ENCODE measurements at places on chromosomes 2 and 18. TPM values are rescaled to one million over a fixed set of nuclear protein-coding genes. Genes with fewer than 3 reads are reported as not detected.

- no peak for DNase-seq
These were observed 18.8 kb downstream of the HJURP start for GRCh38 chr2:233835230-233836186.

TBR1 gene
- not detected for total RNA-seq

TRAPPC8 gene
- total RNA-seq: 49.4 TPM

SMYD1 gene
- not detected for total RNA-seq

SYT4 gene
- not detected for total RNA-seq

POTEJ gene
- total RNA-seq: not detected

TMEM198 gene
- 3.6 TPM for total RNA-seq

GRCh38 chr18:79834834-79835233, 37.1 kb downstream of the KCNG2 start:
- DNase-seq: no peak

- peak; percentile 83 for DNase-seq
These were observed 16.6 kb upstream of the PCBP1 start for GRCh38 chr2:70070542-70071268.

DNA sequence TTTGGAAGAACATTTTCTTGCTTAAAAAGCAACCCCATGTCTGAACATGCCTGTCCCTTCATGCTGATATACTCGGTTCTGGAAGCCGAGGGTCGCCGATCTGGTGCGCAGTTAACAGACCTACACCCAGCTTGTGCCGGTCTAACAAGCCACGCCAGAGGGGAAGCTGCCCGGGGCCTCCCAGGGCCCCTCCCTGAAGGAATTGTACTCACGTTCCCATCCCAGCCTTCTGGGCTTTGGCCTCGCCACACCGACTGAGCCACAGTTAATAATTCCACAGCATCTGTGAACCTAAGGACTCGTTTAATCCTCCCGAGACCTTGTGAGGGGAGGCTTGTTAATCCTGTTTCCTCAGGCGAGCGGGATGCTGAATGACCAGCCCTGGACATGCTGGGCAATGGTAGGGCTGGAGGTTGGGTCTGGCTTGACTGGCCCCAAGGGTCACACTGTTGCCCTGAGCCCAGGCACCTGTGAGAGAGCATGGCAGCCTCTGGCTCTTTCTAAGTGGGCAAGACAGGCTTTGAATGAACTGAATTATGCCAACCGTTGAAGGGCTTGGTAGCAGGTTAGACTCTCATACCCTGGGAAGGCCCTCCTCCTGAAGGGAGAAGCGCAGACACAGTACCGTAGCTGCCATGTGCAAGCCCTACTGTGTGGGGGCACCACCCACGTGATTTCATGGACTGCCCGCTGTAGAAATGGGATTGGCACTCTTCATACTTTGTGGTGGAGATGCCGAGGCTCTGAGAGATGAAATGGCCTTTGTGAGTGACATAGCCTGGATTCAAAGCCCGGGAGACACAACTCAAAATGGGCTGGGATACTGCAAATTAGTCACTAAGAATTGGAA, 27.9 kb upstream of the ODC1 start:
- no peak for DNase-seq

DNA sequence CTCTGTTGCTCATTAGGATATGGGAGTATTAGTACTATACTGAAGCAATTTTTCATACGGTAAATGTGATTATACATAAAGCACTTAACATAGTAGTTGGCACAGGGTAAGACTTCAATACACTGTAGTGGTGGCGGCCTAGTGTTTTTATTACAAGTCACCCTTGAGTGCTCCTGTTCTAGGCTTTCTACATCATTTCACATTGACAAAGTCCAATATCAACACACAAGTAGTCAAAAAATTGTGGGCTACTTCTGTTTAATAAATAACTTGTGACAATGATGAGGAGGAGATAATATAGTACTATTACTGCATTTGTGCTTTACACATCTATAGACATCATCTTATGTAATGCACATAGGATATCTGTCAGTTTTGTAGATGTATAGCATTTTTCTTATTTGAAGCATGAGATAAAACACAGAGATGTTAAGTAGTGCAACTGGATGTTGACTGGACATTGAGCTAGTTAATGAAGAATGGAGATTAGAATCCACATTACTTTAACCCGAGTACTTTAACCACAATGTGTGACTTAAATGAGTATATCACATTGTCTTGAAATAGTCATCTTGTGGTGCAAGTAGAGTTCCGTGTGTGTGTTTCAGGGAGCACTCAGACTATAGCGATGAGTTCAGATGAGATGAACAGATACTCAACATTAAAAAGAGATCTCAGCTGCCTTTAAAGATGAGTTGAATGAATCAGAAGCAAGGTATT, 134.8 kb downstream of the ZNF385B start:
- DNase-seq: no peak

DNA sequence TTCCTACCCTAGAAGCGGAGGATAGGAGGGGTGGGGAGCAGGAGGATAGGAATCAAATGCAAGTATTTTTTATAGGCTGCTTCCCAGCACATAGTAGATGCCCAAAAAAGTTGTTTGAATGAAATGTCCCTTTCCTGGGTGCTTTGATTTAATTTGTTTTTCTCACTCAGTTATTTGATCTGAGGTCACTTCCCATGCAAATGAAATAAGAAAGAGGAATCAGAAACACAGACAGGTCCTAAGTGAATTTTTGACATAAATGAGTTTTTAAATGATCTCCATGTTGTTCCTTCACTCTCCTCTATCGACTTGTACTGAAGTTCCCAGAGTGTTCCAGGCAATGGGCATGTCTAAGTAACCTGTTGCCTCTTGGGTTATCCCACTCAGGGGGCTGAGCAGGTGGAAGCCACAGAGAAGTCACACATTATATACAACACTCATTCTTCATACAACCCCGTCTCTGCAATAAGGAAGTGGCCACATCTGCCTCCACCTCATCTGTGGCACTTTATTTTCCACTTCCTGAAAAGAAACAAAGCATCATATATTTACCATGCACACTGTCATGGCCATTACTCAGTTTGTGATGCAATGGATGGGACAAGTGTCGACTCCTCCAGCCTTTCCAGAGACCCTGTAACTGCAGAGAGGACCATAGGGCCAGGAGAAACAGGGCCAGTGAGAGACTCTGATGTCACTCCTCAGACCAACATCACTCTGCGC, 81.9 kb upstream of the ZNF397 start:
- peak; percentile 69 for DNase-seq

GRCh38 chr18:25533218-25533617, 181.3 kb upstream of the ZNF521 start:
- DNase-seq: no peak

DNA sequence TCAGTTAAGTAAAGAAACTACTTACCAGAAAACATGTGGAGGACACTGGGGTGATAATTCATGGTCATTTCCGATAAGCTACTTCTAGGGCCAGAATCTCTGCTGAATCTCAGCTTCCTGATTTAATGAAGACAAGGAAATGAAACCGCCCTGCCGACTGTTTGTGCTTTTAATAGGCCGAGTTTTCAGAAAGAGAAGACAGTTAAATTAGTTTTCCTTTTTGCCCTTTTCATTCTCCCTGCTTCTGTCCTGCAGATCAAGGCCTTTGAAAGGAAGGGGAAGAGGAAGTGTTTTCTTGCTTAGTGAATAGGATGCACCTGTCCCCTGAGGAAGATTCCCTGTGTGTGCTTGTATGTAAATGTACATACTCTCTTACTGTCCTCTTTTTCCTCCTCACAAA, 126.6 kb downstream of the SH3RF3 start:
- DNase-seq: no peak

- no peak for DNase-seq
These were observed 33.7 kb downstream of the GFPT1 start for GRCh38 chr2:69353360-69353759.

DNA sequence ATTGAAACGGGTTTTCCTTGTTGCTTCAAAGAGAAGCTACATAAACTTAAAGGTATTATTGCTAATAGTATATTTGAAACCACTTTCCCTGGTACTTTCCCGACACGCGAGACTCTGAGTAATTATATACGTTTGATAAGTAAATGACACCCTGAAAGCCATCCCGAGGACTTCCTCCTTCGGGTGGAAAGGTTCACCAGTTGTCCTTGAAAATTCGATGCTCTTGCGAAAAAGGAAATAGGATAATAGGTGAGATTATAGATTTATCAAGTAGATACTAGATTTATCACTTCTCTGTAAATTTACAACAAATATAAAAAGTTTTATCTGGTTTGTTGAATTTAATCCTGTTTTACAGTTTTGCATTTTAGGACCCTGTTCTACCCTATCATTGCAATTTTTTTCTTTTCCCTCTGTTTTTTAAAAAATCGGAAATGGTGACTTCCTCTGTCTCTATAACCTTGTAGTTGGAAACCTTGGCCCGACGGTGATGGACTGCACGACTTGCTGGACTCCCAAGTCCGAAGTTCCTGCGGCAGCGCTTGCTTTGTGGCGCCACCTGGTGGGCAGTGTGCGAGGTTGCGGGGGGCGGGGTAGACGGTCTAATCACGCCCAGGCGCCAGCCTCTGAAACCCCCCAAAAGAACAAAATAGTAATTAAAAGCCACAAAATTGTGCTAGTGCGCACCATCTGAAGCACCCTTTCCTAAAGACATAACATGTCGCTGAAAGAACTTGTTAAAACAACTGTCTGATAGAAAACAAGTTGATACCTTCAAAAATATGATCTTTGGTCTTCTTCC, 972 bp upstream of the DLX2 start:
- peak; percentile 85 for DNase-seq

LOXHD1 gene
- not detected for total RNA-seq

INHA gene
- total RNA-seq: not detected

GRCh38 chr2:205776139-205776538, 93.8 kb downstream of the NRP2 start:
- DNase-seq: no peak

DNA sequence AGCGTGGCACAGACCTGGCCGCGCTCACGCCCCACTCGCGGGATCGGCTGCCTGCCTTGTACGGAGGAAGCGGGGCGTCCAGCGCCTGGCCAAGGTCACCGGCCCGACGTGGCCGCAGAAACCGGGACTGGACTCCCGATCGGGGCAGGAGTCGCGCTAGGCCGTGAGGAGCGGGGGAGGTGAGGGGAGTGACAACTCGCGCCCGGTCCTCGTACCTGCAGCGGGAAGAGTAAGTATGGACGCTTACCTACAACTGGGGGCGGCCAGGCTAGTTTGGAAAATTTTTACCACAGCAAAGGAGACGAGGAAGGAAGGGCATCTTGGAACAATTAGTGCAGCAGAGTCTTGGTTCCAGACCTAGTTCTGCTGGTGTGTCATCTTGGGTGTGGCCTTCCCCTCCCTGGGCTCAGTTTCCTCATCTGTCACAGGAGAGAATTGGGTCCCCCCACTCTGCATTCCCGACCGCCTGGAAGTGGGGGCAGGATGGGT, 693 bp downstream of the UBE2F start:
- DNase-seq: no peak

B3GNT7 gene
- 12.6 TPM for total RNA-seq

DNA sequence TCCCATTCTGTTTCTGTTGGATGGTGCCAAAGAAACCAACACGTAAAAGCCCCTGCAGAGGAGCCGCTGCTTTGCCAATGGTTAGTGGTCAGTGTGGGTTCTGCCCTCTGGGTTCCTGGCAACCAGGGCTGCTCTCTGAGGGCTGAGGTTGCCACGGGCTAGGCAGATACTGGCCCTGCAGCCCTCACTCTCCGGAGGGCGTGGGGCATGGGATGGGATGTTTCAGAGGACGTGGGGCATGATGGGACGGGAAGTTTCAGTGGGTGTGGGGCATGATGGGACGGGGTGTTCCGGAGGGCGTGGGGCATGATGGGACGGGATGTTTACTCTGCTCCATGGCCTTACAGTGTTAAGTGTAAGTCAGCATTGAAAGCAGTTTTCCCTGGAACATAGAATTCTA, 34.2 kb downstream of the ADI1 start:
- no peak for DNase-seq

NFATC1 gene
- 34.4 TPM for total RNA-seq

DNA sequence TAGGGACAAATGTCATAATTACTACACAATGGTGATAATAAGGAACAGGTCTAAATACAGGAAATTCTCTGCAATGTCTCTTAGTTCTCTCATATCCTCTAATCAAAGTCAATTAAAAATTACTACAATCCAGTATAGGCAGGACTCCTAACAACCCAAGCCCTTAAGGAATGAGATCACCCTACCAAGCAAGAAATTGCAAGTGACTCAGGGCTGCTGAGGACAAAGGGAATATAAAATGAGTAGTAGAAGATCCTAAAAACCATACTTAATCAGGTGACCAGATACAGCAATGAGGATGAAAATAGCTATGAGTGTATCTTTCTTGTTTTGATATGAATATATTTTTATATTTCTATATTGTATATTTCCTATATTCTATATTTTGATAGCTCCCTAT, 250.0 kb upstream of the DCC start:
- no peak for DNase-seq

DNA sequence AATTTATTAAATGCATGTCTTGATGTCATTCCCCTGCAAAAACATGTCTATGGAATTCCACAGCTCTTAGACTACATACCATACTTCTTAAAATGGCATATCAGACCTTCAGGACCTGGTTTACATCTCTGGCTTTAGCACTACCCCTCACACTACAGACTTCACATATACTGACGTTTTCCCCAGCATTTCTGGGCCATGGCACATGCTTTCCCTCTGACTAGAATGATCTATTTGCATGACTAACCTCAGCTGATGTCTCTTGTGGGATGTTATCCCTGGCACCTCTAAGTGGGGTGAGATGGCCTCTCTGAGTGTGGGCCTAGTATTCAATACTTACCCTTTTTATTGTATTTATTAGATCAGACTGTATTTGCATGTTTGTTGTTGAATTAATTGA, 381.6 kb downstream of the ERBB4 start:
- no peak for DNase-seq

DNA sequence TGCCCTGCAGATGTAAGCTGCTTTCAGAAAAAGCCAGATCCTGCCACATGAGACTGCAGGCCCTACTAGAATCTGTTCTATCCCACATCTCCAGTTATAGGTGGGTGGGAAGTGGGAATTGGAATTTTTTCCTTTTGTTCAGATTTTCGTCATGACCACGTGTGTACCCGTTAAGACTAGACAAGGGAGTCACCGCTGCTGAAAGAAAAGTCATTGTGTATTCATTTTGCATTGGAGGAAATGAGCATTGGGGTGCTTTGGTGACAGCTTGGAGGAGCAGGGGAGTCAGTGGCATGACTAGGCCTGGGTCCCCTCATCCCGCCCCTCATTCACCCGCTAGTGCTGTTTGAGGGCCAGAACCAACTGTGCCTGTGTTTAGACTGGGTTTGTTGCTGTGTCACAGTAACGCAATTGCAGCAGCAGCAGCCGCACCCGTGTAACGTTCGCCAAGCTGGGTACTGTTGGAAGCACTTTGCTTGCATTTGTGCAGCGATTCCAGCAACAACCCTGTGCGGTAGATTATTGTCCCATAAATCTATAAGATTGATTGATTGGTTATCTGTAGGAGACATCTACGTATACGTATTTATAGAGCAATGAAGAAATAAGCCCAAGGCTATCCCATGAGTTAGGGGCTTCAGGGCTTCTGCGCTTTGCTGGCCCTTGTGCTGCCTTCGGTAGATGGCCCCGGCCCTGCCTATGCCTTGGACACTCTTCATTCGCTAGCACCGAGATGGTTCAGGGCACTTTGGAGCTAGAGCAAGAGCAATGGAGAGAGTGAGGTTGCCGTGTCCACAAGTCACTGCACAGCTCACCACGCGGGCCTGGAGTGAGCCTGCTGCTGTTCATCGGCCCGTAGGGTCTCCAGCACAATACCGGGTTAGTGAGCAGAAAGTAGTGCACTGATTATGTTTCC, 194.9 kb downstream of the AGAP1 start:
- DNase-seq: no peak

SCN2A gene
- total RNA-seq: not detected

All from natural killer cell treated with Interleukin-12 subunit alpha and Interleukin-12 subunit beta and Interleukin-15 and Interleukin-18, amount 100 ng/mL, for 72 hours (primary cell).